Activated T-helper 17 cell treated with anti-CD3 and anti-CD28 coated beads, Interleukin-2, amount 50 U/mL, for 72 hours (primary cell): ENCODE measurements at places on chromosomes 12 and 14. TPM values are rescaled to one million over a fixed set of nuclear protein-coding genes. Genes with fewer than 3 reads are reported as not detected.

Gene WNT5B
- total RNA-seq = 0.30 TPM

Gene KLHL33
- 0.11 TPM for total RNA-seq

Gene HHIPL1
- total RNA-seq = not detected

Gene CCDC85C
- total RNA-seq = 2.8 TPM

Gene TAS2R13
- 2.1 TPM for total RNA-seq

Gene C12orf76
- total RNA-seq = 16.3 TPM

Gene MAP1LC3B2
- 0.97 TPM for total RNA-seq

Gene TNS2
- 0.69 TPM for total RNA-seq

Gene GUCY2C
- not detected for total RNA-seq

Gene GPR65
- 15.0 TPM for total RNA-seq

Gene MUCL1
- total RNA-seq = not detected

Gene AQP2
- total RNA-seq = not detected

Gene AVPR1A
- total RNA-seq = not detected

Gene SINHCAF
- total RNA-seq = 160 TPM

Gene TMEM263
- 62.3 TPM for total RNA-seq

Gene OTOGL
- total RNA-seq = not detected

Gene RTL1
- total RNA-seq = not detected

Gene C12orf60
- total RNA-seq = 3.7 TPM

Gene CD163
- not detected for total RNA-seq

Gene TAS2R19
- total RNA-seq = 6.5 TPM

Gene KRT83
- not detected for total RNA-seq

Gene PARP2
- total RNA-seq = 35.2 TPM

Gene NUAK1
- total RNA-seq = not detected

Gene SYNDIG1L
- total RNA-seq = not detected

Gene LHX5
- total RNA-seq = not detected

Gene SLC15A5
- total RNA-seq = not detected

Gene PLEK2
- total RNA-seq = 1.5 TPM

Gene ALX1
- not detected for total RNA-seq

Gene NANOG
- not detected for total RNA-seq

Gene MYH7
- 0.13 TPM for total RNA-seq

Gene KERA
- not detected for total RNA-seq

Gene SMIM41
- not detected for total RNA-seq

Gene OR6C2
- not detected for total RNA-seq
